ENCODE measurements at places on chromosomes 2 and 18.

DNA sequence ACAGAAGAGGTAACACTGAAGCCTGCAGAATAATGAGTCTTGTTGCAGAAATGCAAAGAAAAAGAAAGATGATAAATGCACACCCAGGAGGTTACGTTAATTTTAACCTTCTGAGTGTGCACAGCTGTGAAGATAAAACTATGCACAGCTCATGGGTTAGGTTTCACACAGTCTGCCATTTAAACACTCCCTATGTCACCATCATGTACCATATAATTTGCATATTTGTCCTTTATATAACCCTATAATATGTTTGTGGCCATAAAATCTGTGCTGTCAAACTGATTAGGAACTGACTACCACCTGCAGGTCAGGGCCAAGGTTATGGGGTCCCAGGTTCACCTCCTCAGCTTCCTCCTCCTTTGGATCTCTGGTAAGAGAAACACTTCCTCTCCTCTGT is 205.5 kb downstream of the RPIA start:
- DNase-seq: no peak

DNA sequence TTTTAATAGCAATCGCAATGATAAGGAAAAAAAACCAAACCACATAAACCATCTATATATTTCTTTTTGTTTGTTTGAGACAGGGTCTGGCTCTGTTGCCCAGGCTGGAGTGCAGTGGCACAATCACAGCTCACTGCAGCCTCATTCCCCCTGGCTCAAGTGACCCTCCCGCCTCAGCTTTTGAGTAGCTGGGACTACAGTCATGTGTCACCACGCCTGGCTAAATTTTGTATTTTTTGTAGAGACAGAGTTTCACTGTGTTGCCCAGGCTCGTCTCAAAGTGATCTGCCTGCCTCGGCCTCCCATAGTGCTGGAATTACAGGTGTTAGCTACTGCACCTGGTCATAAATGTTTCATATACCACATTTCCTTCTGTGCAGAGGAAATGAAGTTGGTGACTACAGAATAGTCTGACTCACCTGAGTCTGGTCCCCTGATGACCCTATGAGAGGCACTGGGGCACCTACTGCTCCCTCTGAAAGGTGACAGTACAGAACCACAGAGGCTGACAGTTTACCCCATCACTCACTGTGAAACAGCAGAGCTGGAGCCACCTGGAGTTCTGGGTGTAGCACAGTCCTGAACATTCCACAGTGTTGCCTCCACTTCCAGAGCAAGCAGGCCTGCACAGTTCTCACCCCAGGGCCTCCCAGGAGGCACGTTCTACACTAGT is 183.7 kb upstream of the PXDN start:
- no peak for DNase-seq

DNA sequence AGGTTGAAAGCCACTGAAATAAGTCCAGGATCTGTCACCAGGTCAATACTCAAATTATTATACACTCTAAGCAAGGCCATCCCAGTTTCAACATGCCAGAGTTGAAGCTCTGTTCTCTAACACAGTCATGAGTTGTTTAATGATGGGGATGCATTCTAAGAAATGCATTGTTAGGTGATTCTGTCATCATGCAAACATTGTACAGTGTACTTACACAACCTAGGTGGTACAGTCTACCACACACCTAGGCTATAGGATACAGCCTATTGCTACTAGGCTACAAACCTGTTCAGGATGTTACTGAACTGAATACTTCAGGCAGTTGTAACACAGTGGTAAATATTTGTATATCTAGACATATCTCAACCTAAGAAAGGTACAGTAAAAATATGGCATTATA is 162.2 kb downstream of the BAZ2B start:
- DNase-seq: no peak

- DNase-seq: no peak
These were observed 45.9 kb downstream of the PNO1 start for GRCh38 chr2:68203587-68203986.

DNA sequence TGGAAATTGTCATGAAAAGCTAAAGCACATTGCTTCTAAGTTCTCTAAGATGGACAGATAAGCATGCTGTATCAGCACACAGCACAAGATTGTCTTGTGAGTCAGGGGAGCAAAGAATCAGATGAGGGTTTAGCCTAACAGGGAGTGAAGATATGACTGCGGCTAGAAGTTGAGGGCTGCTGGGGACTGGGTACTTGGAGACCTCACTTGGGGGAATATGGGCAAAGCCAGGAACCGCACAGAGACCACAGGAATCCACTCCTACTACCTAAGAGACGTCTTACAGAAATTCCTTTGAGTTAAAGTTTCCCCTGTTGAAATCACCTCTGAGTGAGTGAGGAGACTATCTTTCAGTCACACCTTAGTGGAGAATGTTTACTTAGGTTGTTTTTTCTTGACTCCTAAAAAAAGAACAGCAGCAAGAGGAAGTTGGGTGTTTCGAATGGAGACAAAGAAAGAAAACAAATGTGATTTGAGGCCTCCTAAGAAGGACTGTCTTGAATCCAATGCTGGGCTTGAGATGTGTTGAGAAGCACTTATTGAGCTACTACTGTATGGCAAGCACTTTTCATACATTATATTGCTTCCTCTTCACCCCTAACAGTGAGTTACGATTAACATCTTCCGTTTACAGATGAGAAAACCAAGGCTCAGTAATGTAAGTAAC is 100.7 kb downstream of the ANKRD44 start:
- DNase-seq: no peak

DNA sequence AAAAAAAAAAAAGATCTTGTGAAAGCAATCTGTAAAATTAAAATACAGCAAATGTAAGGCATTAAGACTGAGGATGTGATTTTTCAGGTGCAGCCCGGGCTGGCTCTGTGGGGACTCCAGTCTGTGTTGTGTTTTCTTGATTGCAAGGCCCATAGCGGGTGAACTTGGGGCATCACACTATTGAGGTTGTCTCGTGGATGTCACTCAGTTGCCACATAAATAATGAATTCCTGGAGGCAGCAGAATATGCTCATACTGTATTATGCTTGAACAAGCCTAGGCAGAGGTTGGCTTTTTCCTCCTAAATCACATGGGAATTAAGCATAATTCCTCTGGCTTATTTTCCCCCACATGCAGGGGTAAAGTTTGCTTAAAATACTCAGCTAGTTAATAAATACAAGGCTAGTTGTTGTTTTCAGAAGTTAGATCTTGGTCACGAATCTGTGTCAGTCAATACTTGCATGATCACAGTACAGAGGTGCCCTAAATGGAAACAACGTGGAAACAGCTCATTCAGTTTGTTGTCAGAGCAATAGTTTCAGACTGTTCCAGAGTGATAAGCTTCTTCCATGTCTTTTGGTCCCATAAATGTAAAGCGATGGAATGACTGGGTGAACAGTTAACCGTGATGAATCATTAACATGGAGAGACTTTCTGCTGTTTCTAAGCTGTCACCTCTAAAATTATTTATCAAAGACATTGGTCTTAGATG is 16.4 kb downstream of the GEMIN6 start:
- no peak for DNase-seq

DNA sequence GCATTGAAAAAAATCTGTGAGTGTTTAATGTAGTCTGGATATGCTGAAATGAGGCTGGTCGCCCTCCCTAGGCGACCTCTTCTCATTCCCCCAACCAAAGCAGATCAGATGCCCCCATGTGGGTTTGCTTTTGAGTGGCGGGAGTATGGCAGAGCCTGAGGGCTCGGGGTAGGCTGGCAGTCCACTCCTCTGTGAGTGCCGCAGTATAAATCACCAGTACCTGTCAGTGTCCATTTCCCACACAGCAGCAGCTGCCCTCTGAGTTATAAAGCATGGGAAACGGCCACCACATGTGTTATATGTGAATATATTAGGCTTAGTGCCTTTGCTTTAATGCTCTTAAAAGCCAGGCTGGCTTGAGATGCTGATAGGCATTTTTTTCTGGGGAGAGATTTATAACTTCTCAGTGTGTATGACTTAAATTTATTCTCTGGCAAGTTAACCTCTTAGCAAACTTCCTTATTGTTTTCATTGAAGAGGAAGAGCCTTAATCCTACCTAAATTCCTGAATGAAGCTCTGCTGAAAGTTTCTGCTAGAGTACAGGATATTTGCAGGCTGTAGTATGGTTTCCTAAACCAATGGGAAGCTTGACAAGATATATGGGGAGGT is 3.8 kb downstream of the DCC start:
- no peak for DNase-seq

- DNase-seq: no peak
These were observed 1188.5 kb upstream of the NRXN1 start for GRCh38 chr2:52220393-52220792.

- no peak for DNase-seq
These were observed 89.8 kb upstream of the MBOAT2 start for GRCh38 chr2:9093324-9093723.

DNA sequence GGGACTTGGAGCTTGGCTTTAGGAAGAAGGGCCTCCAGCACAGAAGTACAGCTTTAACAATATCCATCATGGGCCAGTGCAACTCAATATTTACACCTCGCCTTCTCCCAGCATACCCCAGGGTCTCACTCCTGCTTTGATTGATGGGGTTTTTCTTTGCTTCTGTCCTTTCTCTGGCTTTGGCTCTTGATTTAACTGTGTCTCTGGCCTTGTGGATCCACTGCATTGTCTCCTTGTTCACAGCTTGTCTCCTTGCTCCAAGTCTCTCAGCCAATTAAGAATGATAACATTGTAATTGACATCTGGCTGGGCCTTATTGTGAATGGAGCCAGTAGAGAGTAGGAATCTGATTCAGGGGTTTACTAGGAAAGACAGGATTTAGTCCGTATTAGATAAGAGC is 1019.5 kb downstream of the TMEM182 start:
- no peak for DNase-seq

GRCh38 chr2:63436488-63436887 is 151.8 kb downstream of the WDPCP start:
- no peak for DNase-seq

DNA sequence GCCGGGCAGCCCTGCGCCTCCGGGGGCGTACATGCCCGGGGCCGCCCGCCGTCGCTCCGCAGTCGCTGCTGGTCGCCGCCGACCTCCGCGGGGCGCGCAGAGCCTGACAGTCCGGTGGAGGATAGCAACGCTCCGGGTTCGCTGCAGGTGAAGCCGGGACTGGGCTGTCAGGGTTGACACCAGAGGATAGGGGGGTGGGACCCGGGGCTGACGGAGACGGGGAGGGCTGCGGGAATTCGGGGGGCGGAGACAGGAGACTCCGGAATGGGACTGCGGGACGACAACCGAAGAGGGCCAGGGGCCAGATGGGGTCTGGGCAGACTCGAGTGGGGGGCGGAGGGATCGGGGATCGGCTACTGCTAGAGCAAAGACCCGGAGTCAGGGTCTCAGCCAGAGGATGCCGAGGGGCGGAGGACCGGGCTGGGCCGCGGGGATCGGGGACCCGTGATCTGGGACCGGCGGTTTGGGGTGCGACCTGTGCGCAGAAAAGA is 403 bp downstream of the TMEM127 start:
- DNase-seq: peak; percentile 27

DNA sequence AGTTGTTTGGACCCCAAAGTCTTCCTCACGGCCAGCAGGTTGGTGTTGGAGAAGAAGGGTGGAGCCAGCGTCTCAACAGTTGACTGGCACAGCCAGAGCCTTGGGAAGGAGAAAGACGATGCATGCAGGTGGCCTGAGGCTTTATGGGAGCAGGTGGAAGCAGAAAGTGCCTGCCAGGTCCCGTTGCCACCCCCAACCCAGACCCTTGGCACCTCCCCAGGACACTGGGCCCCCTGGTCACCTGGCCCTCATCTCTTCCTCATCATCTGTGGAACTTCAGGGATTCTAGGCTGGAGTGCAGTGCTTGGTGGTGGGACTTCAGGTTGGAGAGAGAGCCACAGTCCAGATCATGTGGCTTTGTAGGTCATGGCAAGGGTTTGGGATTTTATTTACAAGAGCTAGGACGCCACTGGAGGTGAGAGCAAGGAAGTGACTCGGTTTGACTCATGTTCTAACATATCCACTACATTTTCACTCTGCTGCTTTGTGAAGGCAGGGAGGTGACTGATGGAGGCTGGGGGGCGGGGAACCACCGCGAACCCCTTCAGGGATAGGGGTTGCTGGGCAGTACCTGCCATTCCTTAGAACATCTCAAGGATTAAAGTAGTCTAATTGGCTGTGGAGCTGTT is 62.5 kb upstream of the B3GNT7 start:
- DNase-seq: no peak

DNA sequence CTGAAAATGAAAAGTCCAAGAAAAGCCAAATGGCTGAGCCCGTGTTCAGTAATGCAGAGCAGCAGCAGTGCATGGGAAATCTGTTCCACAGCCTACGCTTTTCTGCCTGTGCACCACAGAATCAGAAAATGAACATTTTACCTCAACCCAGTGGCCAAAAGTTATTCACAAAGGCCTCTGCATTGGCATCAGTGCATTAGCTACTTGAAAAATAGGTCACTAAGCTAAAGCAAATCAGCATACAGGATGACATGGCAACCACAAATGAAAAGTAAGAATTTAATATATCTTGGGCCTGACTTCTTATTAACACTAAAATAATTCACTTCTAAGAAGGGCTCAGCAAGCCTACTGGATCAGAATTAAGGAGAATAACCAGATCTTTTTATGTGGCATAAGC is 1145.3 kb upstream of the CHAC2 start:
- no peak for DNase-seq

DNA sequence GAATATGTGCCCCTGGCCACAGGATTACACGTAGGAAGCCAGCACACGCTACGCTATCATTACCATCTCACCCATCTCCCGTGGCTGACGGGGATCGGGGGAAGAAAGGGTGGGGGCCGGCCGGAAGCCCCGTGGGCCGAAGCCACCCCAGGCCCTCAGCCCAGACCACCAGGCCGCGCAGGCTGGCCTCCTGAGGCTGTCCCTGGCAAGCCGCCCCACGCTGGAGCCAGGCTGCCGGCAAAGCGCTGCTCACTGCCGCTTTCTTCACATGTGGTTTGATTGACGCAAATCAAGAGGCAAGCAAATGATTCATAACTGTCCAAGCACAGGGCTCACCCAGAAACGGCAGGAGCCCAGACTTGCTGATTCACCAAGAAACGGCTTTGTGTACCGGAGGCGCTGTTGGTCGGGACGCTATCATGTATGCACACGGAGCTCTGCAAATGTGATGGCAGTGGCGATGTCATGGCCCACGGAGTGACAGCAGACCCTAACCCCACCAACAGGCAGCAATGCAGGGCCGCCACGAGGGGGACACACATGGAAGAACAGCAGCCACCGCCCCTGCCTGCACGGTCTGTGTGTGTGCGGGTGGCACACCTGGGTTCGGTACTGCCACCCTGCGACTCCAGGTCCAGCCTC is 125.7 kb downstream of the HDAC4 start:
- peak; percentile 96 for DNase-seq

GRCh38 chr2:237972936-237973335 is 6.1 kb downstream of the UBE2F start:
- no peak for DNase-seq

- DNase-seq: no peak
These were observed 339.3 kb upstream of the TMEFF2 start for GRCh38 chr2:192534072-192534471.

GRCh38 chr18:360676-361075 is 92.8 kb upstream of the THOC1 start:
- DNase-seq: no peak

GRCh38 chr2:170228429-170228828 is 50.5 kb downstream of the MYO3B start:
- no peak for DNase-seq

- DNase-seq: no peak
These were observed 227.5 kb downstream of the ANKRD30B start for GRCh38 chr18:14975431-14975830.

- peak; percentile 87 for DNase-seq
These were observed 42.3 kb downstream of the SLC4A1AP start for GRCh38 chr2:27705851-27706622.

GRCh38 chr2:69453475-69454129 is 16.4 kb upstream of the NFU1 start:
- no peak for DNase-seq
